ENCODE measurements at places on chromosomes 4 and X.

DNA sequence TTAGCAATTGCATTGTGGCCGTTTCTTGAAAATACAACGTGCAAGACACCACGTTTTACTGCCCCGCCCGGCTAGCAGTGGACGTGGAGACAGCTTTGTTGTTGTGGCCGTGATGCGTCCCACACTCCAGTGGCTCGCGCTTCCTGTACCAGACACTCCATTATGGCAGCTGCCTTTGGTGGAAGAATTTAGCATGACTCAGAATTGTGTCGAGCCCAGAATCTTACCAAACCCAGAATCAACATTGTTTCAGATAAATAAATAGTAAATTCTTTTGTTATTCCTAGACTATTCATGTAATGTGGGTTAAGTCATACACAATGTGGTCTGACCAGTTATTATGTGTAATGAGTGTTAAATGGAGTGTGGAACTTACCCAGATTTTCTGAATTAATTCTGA, 25.3 kb upstream of the S100P start:
- no peak for DNase-seq

GRCh38 chr4:52015366-52015765, 4.8 kb downstream of the LRRC66 start:
- no peak for DNase-seq

- DNase-seq, result no peak
Measured at GRCh38 chrX:12949927-12950656, 24.8 kb upstream of the TMSB4X start.

GRCh38 chr4:140097572-140097971, 56.4 kb downstream of the MAML3 start:
- no peak for DNase-seq

DNA sequence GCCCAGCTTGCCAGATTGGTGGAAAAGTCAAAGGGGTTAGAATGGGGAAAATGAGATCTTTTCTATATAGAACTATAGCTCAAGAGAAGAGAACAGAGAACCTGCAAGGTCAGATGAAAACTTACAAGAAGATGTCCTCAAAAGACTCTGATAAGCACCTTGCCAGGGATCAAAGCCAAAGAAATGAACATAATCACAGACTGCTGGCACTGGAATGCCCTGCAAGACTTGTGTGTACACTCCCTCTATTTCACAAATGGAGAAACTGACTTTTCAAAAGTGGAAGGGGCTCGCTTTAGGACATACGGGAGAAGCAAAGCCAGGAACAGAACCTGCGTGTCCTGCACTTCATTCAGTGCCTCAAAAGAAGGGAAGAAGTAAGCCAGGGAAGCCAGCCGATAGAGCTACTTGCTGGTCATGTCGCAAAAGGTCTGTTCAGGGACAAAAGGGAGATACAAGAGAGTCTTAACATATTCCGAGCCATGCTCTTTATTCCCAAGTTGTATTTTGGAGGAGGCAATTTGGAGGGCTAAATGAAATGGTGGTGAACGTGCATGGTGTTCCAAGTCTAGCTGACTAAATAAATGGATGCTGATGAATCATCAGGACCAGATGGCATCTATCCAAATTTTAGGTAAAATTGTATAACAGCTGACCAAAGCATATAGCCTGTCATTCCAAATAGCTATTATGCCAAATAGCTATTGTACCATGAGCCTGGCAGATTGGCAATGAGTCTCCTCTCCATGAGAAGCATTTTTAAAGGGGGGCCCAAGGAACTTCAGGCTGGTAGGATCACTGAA, 175.6 kb upstream of the GPC4 start:
- DNase-seq, result no peak

- DNase-seq, result no peak
Measured at GRCh38 chr4:16967722-16968121, 69.3 kb upstream of the LDB2 start.

DNA sequence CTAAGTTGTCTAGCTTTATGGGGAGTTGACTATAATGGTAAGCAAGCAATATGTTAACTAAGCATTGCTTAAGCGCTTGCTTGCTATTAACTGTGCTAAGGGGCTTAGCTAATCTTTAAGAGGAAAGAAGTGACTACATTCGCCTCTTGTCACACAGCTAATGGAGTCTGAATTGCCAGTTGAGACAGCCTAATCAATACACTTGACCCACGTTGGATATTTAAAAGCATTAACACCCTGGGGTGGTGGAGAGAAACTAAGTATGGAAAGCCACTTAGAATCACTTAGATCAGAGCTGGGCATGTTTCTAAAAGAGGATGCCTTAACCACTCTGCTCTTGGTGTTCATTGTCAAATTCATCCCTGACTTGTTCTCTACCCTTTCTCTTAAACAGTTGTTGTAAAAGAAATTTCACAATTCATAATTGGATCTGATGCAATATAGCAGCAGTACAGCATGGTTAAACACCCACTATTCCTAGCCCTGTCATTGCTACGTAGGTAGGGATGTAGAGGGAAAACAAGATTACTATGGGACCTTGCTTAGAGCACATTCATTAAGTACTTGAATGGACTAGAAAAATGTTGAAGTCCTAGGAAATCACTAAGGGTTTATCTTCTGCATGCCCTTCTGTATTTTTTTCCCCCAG, 3.5 kb downstream of the ZAR1 start:
- no peak for DNase-seq

DNA sequence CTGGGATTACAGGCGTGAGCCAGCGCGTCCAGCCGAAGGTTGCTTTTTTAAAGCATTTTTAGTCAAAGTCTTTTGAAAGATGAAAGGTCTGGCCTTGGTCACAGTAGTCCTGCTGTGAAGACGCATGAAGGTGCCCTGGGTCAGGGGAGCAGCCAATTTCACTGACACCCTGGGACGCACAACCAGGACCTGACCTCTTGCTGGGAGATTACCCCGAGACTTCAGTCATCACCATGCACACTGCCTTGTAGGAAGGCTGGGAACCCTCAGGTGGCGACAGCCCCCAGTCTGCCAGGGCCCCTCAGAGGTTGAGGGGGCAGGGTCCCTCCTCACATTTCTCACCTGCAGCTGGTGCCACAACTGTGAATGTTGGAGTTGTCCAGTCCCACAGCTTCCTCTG, 53.2 kb downstream of the CPLX1 start:
- DNase-seq, result no peak

- DNase-seq, result no peak
Measured at GRCh38 chr4:152534541-152535359, 1.1 kb downstream of the FBXW7 start.

GRCh38 chrX:85065512-85066198, 62.0 kb downstream of the APOOL start:
- DNase-seq, result no peak

- DNase-seq, result no peak
Measured at GRCh38 chr4:153292897-153293741, 51.4 kb upstream of the MND1 start.

- no peak for DNase-seq
Measured at GRCh38 chrX:54442790-54443189, 2.6 kb downstream of the TSR2 start.

- no peak for DNase-seq
Measured at GRCh38 chr4:141155586-141155985, 22.3 kb upstream of the RNF150 start.

DNA sequence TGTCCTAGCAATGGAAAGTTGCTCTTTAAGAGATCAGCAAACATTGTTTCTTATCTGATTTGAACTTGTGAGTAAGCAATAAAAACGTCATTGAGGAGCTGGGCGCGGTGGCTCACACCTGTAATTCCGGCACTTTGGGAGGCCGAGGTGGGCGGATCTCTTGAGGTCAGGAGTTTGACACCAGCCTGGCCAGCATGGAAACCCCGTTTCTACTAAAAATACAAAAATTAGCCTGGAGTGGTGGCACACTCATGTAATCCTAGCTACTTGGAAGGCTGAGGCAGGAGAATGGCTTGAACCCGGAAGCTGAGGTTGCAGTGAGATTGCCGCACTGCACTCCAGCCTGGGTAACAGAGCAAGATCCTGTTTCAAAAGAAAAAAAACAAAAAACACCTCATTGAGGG, 11.2 kb upstream of the PLAC8 start:
- DNase-seq, result no peak

DNA sequence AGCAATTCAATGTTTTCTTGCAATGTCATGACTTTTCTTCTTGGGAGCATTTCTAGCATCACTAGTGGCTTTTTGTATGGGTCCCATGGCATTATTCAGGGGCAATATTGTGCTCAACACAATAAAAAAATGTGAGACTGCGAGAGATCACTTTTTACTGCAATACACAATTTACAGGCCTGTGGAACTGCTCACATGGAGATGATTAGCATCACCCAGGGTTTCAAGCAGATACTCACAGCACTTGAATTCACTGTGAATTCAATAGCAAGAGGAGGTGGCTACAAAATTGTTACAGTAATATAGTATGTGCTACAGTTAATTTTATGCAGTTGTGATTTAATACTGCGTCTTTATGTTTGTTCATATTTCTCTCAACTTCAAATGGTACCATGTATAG, 50.4 kb downstream of the TBC1D19 start:
- no peak for DNase-seq

DNA sequence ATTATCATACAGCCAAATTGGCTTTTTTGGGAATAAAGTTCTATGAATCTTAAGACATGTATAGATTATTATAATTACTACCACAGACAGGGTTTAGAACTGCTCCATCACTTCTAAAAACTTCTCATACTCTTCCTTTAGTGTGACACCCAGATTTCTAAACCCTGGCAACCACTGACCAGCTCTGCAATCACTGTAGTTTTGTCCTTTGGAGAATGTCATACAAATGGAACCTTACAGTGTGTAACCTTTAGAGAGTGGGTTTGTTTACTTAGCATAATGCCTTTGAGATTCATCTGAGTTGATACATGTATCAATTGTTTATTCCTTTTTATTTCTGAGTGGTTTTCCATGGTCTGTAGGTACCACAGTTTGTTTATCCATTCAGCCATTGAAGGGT, 95.0 kb downstream of the TMEM164 start:
- no peak for DNase-seq

DNA sequence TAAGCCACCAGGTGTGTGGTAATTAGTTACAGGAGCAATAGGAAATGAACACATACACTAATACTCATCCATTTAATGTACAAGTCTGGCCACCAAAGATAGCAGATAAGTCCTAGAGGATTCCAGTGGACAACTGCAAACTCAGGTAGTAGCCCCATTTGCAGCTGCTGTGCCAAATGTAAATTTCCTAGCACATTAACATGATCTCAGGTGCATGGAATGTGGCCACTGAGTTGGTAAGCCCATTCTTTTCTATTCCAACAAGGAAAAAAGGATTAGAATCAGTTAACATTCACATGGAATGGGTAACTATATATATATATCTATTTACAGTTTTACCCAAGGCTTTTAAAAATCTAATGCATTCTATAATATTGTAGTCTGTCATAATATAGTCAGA, 23.3 kb upstream of the FRAS1 start:
- DNase-seq, result no peak

DNA sequence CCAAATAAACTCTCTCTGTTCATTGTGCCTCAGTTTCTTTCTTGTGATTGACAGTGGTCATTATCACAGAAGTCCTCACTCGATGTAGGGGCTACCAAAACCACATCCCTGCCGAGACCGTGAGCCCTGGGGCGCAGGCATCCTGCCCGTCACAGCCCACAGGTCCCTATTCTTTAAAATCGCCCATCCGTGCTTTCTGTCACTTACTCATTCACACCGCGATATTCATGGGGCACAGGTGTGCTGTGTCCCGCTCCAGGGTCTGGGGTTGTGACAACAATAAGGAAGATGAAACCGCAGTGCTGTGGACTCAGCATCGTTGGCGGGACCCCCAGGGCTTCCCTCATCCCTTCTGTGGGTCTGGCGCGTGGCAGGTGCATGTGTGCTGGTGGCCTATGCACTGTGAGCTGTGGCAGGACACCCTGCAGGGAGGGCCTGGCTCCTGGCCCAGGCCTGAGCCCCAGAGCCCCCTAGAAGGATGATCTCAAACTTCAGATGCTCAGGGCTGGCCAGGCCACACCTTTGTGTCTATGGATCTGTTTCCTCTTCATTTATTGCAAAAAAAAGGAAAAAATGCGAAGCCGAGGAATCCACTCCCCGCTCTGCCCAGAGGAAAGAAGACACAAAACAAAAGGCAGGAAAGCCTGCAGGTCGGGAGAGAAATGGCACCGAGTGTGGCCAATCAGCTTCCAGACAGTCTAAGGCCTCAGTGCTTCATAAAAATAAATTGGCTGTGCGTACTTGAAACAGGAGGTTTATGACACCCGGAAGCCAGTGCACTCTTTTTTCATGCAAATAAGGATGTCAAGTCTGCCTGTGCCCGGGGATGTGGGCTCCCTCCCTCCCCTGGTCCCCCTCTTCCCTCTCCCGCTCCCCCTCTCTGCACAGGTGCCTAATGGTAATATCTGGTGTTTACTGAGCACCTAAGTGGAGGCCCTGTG, 109.5 kb upstream of the ADRA2C start:
- peak; percentile 50 for DNase-seq

GRCh38 chr4:76256968-76257367, 5.4 kb downstream of the FAM47E start:
- no peak for DNase-seq

DNA sequence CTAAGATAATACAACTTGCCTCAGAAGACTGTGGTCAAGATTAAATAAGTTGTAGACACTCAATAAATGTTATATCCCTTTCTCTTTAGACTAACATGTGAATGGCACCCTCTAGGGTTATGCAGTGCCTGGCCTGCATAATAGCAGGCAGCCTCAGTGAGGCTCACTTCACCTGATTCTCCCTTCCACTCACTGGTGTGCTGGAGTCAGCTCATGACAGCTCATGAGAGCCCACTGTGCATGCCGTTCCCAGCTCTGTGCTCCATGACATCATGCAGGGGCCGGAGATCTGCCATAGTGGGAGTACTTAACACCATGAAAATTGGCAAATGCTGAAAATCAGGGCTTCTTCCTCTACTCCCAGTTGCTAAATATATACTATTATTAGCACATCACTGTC, 64.5 kb downstream of the TEC start:
- DNase-seq, result no peak

DNA sequence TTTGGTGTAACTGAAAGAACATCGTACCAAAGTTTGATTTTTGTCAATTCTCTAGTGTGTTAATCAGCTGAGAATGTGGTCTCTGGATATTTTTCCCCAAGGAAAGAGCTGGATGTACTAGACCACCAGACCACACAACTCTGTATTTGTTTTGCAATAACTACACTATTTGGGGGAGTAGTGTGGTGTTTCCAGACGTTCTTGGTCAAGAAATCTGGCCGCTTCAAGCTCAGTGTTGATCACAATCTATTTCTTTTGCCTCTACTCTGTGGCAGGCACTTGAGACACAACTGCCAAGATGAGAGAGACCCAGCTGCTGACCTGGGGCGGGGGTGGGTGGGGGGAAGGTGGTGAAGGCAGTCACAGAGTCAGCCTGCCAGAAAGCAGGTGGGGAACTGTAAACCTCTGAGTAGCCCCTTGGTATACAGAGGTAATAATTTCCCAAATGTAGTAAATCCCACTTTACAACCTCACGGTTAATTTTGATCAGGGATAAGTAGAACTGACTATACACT, 30.6 kb downstream of the PTTG2 start:
- DNase-seq, result no peak

DNA sequence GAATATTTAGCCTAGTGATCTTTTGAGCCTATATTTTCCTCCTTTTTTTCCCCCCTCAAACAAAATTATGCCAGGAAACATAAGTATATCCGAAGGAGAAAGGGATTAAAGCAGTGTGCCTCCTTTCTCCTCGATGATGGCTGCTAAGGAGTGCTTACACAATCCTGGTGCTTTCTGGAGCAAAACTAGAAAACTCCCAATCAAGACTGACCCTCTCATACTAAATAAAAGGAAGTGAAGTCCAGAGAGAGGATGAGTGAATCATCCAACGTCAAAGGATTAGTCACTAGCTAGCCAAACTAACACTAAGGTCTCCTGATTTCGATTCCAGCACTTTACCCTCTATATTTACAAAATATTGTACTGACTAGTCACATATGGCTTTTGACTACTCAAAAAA, 146.8 kb downstream of the PPP3CA start:
- no peak for DNase-seq

GRCh38 chr4:75904076-75904475, 1.8 kb upstream of the PPEF2 start:
- DNase-seq, result no peak
